Stimulated activated CD8-positive, alpha-beta memory T cell treated with anti-CD3 and anti-CD28 coated beads, Interleukin-15, amount 100 ng/mL, for 48 hours (primary cell): ENCODE measurements at places on chromosomes 16 and 17.
A peak's percentile ranks its signal among the peaks of the same experiment; 100 is the strongest.

GRCh38 chr17:2244545-2245525 lies 58.8 kb downstream of the SMG6 start:
- DNase-seq = peak; percentile 71

- no peak for DNase-seq
Measured at GRCh38 chr16:28858421-28858820, 5.2 kb upstream of the SH2B1 start.

DNA sequence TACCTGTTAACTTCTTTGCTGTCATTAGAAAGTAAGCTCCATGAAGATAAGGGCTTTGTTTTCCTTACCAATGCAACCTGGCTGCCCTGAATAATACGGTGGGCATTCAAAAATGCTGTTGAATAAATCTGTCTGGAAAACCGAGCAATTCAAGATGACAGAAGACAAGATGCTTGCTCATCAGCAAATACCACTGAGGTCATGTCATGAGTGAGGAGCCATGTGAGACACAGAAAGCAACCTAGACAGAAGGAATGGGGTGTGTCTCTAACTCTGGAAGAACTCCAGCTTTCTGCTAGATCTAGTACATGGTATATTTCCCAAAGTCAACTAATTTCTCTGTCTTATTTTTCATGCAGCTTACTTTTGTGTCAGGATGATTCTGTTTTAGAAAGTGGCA lies 64.2 kb downstream of the STH start:
- no peak for DNase-seq

GRCh38 chr16:79640513-79641360 lies 40.2 kb upstream of the MAF start:
- no peak for DNase-seq

DNA sequence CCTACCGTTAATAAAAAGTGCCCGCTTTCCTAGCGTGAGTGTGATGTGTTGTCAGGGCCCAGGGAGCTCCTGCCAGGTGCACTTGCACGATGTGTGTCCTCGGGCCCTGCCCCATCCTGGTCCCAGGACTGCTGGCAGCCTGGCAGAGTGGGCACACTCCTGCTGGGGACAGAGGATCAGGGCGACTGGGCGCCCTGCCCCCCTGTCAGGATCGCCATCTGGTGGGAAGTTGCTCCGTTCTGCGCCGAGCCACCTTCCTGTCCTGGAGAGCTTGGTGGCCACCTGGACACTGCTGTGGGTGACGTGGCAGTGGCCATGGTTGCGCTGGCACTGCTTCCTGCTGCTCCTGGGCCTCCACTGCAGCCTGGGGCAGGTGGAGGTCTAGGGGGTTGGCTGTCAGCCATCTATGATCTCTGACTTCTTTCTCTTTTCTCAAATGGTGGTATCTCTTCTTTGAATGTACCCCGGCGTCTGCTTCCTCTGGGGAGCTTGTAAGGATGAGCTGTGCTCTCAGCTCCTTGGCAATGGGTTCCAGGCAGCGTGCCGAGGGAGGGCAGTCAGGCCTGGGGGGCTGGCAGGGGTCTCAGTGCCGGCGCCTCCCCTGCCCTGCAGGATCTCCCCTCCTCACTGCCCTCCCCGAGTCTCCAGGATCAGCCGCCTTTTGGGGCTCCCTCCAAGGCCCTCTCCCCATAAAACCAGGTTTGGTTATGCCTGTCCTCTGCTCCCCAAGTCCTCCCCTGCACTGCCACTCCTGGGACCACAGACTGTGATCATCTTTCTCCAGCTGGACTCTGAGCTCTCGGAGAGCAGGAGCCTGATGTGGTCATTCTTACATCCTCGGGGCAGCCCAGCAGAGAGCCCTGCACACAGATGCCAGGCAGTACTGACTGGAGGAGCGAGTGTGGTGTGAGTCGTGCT lies 76.9 kb downstream of the AMFR start:
- no peak for DNase-seq

GRCh38 chr16:566475-567372 lies at the start of gene NHLRC4:
Gene NHLRC4, plus strand, starts transcription at chr16:567005. Its CDS starts 1,043 bp downstream, at chr16:568048.
- no peak for DNase-seq

DNA sequence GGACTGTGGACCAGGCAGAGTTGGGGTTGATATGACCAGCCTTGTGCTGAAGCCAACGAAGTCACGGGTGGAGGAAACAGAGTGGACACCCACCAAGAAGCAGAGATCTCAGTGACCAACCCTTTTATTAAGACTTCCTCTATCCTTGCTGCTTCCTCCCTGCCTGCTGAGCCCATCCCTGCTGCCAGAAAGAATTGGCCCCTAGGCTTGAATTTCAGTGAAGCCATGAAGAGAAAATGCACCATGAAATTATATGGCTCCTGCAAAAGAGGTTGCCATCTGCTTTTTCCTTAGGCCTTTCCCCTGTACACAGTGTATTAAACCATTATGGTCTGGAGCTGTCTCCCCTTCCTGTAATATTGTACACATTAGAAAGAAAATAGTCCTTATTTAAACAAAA lies 246.7 kb downstream of the HS3ST3B1 start:
- no peak for DNase-seq

GRCh38 chr17:36506831-36507230 lies 20.4 kb downstream of the ZNHIT3 start:
- no peak for DNase-seq

- DNase-seq = no peak
Measured at GRCh38 chr17:79799538-79800324, 2.9 kb upstream of the CBX8 start.

- DNase-seq = no peak
Measured at GRCh38 chr17:51010173-51010675, 110.4 kb downstream of the SPAG9 start.

DNA sequence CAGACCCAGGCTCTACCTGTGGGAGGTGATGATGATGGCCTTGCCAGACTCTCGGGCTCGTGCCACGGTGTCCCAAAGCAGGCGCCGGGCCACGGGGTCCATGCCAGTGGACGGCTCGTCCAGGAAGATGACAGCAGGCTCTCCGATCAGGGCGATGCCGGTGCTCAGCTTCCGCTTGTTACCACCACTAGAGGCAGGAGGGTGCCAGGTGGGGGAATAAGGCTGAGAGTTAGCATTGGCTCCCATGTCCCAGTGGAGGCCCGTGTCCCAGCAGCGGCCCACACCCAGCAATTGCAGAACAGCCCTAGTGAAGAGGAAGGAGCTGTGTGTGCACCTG lies 10.3 kb upstream of the RNPS1 start:
- DNase-seq = no peak

DNA sequence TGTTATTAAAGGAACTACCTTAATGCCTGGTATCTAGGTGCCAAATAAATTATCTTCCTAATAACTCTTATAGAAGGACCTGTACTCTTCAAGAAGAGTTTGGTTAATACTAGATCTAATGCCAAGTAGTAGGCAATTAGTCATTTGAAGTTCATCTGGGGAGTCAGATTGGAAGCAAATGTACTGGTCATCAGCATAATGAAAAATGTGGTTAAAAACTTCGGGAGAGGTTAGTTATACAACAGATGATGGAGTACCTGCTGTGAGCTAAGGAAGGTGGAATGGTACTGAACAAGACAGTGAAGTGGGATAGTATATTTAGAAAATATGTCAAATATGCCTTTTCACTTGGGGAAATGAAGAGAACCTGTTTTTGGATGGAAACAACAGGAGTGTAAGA lies 49.2 kb downstream of the TNRC6A start:
- no peak for DNase-seq

GRCh38 chr16:61270726-61271125 lies 765.5 kb downstream of the CDH8 start:
- DNase-seq = no peak

DNA sequence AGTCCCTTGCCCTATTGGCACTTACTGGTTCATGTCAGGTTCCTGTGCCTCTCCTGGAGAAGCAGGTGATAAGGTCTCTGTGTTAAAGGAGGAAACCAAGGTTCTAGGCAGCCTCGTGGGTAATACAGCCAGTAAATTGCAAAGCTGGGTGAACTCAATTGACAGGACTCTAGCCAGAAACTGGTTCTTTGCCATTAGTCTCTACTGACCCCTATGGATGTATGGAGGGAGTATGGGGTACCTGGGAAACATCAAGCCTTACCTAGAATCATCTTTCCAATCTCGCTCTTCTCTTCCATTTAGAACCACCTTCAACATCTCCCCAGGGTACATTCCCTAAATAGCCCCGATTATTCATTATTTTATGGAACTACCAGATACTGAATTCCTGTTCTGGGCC lies 169.3 kb downstream of the CDH13 start:
- DNase-seq = no peak

DNA sequence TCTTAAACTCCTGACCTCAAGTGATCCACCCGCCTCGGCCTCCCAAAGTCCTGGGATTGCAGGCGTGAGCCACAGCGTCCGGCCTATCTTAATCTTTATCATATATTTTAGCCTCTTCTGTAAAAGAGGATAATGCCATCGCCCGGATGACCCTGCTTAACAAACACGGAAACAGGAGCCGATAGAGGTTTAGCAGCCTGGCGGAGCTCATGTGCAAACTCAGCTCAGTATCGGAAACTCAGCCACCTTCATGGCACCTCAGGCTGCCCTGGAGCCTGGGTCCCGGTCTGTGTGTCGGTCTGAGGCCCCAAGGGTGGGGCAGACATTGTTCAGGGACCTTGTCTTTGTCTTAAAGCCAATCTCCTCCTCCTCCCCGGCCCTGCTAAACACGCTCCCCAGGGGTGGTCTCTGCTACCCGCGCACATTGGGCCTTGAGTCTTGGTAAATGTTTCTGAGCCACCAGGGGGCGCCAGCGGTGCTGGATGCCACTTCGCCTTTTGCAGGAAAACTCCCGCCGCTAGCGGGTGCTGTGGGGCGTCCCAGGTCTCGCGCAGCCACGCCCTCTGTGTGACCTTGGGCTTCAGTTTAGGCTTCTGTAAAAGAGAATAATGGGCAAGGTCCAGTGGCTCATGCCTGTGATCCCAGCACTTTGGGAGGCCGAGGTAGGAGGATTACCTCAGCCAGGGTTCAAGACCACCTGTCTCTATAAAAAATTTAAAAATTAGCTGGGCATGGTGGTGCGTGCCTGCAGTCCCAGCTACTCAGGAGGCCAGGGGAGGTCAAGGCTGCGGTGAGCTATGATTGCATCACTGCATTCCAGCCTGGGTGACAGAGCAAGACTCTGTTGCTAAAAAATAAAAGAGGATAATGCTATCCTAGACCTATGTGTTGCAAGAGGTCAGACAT lies 2.7 kb downstream of the CETP start:
- peak; percentile 87 for DNase-seq

- DNase-seq = no peak
Measured at GRCh38 chr17:28878981-28879380, 18.6 kb downstream of the FLOT2 start.

DNA sequence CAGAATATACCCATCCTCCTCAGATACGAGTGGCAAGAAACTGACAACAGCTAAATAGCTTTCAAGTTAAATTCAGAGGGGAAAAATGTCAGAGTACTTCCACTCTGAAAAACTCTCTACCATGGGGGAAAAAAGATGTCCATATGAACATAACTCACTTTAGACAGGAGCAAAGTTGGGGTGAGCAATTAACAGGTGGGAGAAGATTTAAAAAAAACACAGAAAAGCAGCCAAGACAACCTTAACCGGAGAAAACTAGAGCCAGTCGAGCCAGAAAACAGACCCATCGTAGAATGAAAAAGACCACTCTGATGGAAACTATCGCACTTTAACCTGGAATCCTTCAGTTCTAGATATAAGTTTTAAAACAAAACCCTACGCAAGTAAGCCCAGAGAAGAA lies 833 bp downstream of the TERF2 start:
- DNase-seq = no peak

DNA sequence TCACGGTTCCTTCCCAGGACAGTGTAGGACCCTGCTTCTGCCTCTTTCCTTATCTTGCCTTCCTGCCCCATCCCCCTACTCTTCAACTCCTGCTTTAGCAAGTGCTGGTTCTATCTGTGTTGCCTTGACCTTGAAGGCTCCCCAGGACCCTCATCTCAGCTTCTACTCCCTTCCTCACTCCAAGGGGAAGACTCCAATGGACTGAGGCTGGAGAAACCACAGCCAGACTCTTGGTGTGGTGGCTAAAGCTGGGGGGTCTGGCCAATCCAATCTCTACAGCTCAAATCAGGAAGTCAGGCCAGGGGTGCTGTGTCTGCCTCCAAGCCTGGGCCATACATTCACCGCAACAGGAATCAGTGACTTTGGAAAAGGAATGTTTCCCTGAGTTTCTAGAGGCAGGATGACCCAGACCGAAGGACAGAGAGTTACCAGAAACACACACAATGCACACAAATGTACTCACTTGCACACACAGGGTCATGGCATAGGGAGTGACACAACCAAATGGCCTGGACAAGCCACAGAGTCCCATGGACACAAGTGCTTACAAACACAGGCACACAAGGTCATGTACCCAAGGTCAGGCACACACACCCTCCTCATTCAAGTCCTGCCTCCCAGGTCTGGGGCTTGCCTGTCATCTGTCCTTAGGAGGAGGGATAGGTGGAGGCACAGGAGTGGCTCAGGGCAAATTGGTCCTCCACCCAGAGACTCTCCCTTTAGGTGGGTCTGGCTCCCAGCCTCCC lies 1.7 kb upstream of the HSD11B2 start:
- no peak for DNase-seq

DNA sequence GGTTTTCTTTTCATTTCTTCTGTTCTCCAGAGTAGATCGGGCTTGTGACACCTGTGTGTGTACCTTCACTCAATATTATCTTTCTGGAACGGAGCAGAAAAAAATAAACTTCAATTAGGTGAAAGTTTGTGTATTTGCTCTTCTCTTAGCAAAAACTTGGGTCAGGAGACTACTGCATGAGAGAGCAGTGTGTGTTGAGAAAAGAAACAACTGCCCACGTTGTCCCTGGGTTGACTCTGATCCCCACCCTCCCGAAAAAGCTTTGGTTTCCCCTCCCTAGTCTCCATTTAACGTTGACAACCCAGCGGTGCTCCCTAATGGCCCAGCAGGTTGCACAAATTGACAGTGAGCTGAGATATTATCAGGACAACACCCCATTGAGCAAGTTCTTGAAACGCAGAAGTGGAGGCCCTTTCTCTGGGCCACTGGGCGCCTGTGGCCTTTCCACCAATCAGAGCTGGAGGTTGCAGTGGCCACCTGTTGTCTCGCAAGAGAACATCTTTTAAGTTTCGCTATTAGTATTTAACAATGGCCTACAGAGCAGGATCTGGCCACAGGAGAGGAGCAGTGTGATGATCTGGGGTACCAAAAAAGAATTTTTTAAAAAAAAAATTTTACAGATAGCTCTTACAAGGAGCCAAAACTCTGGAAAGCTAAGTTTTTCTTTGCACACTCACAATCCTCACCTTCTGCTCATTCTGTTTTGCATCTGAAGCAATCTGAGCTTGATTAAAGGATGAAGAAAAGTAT lies 1.5 kb upstream of the TOX3 start:
- no peak for DNase-seq
